CD4-positive, alpha-beta T cell (primary cell): ENCODE measurements at places on chromosomes 5 and 9. TPM values are rescaled to one million over a fixed set of nuclear protein-coding genes. Genes with fewer than 3 reads are reported as not detected.

AGXT2 gene
- not detected for total RNA-seq

PCDHB2 gene
- not detected for total RNA-seq

DNA sequence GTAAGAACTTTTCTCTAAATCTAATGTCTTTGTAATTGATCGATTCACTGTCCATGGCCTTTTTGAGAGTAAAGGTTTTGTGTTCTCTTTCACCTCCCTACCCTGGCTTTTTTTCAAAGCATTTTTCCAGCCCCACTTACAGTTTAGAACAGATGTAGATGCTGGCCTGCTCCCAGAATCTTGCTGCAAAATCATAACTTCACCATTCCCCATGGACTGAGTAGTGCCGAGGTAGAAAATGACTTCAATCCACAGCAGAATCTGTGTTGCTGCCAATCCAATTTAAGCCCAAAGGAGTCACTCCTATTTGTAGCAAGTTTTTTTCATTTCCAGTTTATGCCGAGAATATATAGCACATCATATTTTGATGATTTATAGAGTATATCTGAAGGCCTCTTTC is 46.5 kb upstream of the CEMIP2 start:
- DNase-seq = no peak

GRCh38 chr9:92627651-92628050 is 42.3 kb downstream of the IPPK start:
- DNase-seq = no peak

- DNase-seq = no peak
These were observed 29.9 kb upstream of the PRSS3 start for GRCh38 chr9:33765411-33765810.

IL13 gene
- 0.17 TPM for total RNA-seq

- no peak for DNase-seq
These were observed 455 bp upstream of the FER start for GRCh38 chr5:108747111-108747773.

DNA sequence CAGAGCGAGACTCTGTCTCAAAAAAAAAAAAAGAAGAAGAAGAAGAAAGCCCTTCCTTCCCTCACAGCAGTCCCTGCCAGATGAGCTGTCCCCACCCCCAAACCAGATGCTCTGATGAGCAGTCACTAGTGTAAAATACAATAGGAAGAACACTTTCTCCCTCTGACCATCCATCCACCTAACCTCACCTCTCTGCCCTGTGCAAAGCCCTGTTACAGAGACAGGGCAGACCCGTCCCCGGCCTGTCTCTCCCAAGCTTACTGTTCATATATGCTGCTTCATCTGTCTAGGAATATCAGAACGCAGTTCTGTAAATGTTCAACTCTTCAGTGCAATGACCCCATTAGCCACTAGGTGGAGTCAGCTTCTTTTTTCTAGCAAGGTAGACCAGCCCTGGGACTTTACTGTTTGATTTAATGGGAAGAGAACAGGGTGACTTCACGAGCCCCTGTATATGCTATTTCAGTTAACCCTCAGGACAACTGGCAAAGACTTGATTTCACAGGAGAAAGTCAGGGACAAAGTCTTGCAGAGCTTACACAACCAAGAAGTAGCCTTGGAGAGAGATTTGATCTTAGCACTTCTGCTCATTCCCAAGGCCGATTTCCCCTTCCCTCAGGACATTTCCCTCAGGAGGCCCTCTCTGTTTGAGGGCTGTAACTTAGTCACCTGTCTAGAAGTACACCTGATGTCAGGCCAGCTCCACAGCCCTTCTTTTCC is 14.9 kb upstream of the FGFR4 start:
- peak; percentile 50 for DNase-seq

DNA sequence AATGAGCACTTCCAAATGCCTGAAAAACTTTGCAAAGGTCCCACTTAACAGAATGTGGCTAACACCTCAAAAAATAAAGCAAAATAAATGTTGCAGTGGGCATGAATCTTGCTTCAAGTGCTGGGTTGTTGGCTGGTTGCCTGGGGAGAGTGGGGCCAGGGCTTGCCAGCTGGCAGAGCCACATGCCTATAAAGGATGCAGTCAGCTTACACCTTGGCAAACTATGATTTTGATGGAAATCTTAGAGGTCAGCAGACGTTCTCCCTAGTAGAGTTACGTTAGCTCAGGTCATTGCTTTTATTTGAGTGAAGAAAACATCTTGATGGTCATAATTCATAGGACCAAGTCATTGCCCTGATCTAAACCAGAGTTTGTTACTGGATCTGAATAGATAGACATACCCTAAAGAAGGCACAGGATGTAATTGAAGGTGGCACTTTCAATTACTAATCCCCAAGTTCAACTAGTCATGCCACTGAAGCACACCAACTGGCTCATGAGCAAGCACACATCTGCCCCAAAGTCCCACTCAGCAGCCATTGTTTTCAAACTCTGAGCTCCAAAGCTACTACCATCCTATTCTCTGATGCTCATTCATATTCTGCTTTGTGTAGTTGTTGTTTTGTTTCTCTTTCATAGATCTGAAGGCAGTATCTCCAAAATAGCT is 51.2 kb upstream of the ZSWIM6 start:
- DNase-seq = no peak

DNA sequence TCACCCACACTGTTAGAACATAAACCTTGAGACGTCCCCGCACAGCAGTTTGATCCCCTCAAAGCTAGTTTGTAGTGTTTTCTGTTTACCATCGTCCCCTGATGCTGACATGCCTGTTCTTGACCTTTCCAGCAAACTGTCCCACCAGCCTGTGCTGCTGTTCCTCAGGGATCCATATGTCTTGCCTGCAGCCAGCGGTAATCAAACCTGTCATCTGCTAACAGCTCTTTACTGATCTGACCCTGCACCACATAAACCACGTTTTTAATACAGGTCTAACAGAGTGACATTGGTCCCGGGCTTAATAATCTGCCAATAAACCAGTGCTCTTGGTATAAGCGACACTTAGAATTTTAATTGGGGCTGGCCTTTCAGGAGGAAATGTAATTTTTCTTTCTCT is 34.7 kb downstream of the PPIC start:
- no peak for DNase-seq

DNA sequence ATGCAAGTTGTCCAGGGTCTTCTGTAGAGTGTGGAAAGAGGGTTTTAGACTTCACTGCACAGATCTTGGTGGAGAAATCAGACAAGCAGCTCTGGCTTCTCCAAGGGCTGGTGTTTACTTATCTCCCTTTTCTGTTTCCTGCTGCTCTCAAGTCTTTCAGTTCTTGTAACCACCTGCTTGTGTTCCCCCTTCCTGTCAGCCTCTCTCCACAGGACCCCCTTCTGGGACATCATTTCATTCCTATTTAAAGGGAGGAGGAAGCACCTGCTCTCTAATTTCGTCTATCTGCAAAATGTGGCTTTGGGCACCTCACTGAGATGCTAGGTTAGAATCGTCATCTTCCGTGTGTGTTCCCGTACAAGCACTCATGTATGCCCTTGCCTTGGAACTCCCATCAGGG is 636.2 kb downstream of the MTRR start:
- no peak for DNase-seq

DNA sequence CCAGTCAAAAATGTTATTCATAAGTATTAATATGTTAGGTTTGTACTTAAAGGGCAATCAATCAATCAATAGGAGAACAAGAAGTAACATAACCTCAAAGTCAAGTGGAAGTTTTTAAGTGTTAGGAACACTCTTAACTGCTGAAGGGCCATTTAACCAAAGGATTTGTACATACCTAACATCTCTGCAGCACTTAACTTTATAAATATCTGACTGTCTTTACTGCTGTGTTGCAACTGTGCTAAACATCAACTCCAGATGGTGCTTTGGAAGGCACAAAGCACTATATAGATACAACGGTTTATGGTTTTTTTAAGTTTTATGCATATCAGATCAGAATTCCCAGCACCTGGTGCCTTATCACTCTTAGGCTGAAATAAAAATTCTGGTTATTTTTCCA is 604.9 kb upstream of the PTGER4 start:
- no peak for DNase-seq
